ENCODE measurements at places on chromosomes 2 and 18. TPM values are rescaled to one million over a fixed set of nuclear protein-coding genes. Genes with fewer than 3 reads are reported as not detected.
A peak's percentile ranks its signal among the peaks of the same experiment; 100 is the strongest.

DNA sequence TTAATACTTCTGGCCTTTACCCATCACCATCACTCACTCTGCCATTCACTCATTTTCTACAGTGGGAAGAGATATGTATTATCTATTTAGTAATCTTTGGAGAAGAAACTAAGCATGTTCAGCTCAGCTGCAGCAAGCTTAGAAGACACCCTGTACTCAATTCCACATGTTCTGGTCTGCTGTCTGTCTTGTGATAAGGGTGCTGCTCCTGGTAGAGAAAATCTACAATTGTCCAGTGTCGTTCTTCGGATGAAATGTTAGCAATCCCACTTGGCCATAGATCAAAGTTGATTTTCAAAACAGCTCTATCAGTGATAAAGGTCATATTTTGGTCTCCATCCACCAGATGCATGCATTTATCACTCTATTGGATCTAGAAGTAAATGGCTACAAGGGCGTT, 337.1 kb downstream of the LRRTM4 start:
- DNase-seq, result no peak

- no peak for DNase-seq
Measured at GRCh38 chr18:38369772-38370690, 804.4 kb upstream of the CELF4 start.

GRCh38 chr2:101026253-101026701, 24.2 kb downstream of the RPL31 start:
- DNase-seq, result no peak

DNA sequence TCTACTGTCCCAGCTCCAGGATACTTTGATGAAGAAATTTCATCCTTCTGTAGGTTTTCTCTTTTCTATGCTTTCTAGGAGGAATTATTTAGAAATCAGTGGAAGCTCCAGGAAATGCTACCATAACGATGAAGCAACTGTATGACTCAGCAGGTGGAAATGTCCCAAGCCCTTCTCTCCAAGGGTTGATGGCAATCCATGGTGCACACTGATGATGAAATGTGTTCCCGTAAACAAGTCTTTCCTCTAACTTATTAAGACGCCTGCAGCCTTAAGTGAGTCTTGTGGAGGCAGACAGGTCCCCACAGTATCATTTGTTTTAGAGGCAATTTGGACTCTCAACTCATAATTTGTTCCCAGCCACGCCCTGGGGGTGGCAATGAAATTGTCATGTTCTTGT, 777.6 kb upstream of the SOX11 start:
- no peak for DNase-seq

GRCh38 chr2:180062178-180062577, 55.1 kb upstream of the CWC22 start:
- DNase-seq, result no peak

DNA sequence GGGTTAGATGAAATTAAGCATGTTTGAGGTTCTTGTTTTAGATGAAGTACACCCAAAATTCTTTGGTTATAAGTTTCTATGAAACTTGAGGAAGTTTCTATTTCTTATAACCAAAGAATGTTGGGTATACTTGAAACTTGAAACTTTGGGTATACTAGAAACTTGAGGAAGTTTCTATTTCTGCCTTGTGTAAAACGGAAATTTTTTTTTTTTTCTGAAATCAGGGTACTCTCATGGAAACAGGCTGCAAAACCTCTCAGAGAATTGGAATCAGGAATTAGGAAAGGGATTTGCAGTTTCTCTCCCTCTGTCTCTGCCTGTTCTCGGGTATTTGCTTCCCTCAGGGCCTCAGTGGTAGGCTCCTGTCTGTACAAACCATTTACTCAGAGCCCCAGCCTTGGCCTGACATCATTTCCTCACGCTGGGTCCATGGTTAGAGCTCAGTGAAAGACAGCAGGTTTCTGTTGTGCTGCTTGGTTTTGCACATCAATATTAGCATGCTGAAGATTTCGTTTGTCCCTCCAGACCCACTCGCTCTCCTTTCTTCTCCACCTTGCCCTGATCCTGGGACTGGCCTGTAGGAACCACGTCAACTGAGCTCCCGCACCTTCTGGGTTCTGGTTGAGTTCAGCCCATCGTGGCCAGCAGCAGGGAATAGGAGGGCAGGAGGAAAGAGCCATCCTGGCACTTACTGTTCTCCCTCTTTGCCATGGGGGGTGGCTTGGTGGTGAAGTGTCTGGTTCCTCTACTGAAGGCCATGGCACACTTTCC, 106.4 kb downstream of the POLR1A start:
- peak; percentile 75 for DNase-seq

GRCh38 chr2:95225658-95226057, 18.3 kb downstream of the ZNF892 start:
- DNase-seq, result no peak

The PTMA gene
- 2,468 TPM for total RNA-seq

DNA sequence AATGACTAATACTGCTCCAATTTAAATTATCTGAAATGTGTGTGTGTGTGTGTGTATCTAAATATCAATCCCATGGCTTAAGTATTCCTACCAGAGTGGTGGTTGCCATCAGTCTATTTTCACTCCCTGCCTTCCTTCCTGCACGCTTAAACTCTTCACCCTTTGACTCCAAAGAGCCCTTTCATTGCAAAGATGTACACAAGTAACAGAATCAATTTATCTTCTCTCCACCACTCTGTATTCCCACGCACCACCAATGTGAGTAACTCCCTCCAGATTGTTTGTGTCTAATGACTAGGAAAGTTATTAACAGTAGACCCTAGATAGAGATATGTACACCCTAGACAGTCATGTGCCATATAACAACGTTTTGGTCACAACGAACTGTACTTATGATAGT, 42.8 kb downstream of the ARL6IP6 start:
- no peak for DNase-seq

DNA sequence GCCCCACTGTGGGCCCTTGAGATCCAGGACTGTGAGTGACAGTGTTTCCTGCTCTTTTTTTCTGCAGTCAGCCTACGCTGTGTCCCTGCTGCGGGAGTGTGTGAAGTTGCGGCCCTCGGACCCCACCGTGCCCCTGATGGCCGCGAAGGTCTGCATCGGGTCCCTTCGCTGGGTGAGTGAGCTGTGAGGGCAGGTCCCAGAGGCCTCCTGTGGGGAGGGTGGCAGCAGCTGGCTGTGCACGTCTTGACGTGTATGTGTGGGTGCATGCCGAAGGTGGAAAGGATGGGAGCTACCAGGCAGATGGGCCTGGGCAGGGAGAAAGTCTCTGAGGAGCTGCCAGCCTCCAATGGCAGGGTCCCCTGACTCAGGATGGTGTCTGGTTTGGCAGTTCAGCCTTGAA, 95.7 kb upstream of the MCFD2 start:
- no peak for DNase-seq

- DNase-seq, result peak; percentile 38
Measured at GRCh38 chr2:203453858-203454451, 81.1 kb downstream of the RAPH1 start.

The CRYGD gene
- total RNA-seq, result not detected

GRCh38 chr2:154908327-154908726, 209.8 kb downstream of the KCNJ3 start:
- no peak for DNase-seq

The FOXD4L1 gene
- not detected for total RNA-seq

- no peak for DNase-seq
Measured at GRCh38 chr2:98085649-98086048, 1.3 kb upstream of the VWA3B start.

DNA sequence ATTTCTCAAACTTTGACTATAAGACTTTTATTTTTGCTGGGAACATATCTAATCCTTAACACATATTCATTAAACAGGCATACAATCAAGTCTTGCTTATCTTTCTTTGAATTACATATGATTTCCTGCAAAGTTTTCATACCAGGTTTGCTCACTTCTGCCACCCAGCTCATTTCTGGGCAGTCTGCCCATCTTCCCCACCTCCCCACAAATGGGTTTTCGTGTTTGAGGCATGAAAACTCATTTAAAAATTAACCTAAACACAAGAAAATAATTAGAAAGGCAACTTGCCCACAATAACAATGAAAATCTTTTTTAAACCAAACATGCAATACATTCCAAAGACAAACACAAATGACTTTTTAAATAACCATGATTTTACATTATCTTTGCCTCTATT, 3.4 kb downstream of the CHST9 start:
- no peak for DNase-seq

GRCh38 chr2:218517434-218518206, 50.5 kb downstream of the USP37 start:
- peak; percentile 15 for DNase-seq

The CPO gene
- total RNA-seq, result not detected
